ENCODE measurements at places on chromosomes 6 and 20. TPM values are rescaled to one million over a fixed set of nuclear protein-coding genes. Genes with fewer than 3 reads are reported as not detected.

The RFX6 gene
- total RNA-seq: not detected

DNA sequence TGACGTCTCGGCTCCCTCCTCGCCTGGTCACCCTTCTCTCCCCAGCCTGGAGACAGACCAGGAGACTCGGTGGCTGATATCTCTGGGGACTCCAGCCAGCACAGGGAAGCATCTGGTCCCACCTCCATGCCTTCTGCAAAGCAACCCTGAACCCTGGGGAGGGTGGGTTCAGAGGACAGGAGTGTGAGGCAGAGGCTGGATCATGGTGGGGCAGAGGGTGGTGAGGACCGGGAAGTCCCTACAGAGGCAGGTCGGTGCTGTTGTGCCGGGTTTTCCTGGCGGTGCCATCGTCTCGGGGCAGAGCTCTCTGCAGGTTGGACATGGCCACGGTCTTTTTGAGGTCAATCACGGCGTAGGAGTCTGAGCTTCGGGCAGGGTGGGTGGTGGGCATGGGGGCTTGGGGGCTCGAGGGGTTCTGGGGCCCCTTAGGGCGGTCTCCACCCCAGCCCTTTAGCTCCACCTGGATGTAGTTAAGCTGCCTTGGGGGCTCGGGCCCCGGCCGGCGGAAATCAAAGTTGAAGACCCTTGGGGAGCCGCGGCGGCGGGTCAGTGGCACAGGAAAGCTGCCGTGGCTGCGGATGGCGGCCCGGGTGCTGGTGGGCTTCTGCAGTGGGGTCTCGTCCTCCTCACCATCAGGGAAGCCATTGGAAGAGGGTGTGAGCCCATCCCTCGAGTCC, 9.2 kb downstream of the FRS3 start:
- no peak for DNase-seq
- H3K4me3 ChIP-seq: no peak overlapping the region
- H3K36me3 ChIP-seq: peaks cover 60% of the 10 kb centered on the region
- H3K4me1 ChIP-seq: peaks cover 6% of the 10 kb centered on the region

DNA sequence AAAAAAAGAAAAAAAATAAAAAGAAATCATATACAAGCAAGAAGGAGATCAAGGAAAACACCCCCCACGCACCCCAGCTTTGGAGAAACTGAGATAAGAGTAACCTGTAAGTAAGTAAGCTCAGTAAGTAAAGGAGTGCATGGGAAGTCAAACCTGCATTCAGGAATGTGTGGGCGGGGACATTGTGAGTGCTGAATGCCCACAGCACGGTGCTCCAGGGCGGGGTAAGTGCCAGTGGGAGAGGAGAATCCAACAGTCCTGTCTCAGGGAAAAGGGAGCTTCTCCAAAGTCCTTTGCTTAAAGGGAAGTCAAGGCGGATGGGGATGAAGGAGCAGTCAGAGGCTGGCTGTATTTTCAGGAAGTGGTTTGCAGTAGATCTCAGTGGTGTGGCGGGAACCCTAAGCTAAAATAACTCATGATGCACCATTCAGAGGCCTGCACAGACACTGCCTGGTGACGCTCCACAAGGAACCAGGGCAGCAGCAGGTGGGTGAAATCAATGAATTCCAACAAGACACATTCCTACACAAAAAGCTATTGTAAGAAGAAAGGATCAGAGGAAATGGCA, 368.0 kb downstream of the QKI start:
- no peak overlapping the region for H3K27ac ChIP-seq
- no peak for DNase-seq
- no peaks in the 10 kb centered on the region for H3K36me3 ChIP-seq
- no peaks in the 10 kb centered on the region for H3K4me1 ChIP-seq

The KIAA1755 gene
- 20.4 TPM for total RNA-seq

- no peaks in the 10 kb centered on the region for H3K36me3 ChIP-seq
- H3K4me3 ChIP-seq: no peak overlapping the region
Observed at GRCh38 chr6:68559716-68560115, 75.4 kb upstream of the ADGRB3 start.

The POU3F2 gene
- total RNA-seq: not detected

All from sigmoid colon (tissue), 7 donors.